ENCODE measurements at places on chromosomes 6 and 20.

DNA sequence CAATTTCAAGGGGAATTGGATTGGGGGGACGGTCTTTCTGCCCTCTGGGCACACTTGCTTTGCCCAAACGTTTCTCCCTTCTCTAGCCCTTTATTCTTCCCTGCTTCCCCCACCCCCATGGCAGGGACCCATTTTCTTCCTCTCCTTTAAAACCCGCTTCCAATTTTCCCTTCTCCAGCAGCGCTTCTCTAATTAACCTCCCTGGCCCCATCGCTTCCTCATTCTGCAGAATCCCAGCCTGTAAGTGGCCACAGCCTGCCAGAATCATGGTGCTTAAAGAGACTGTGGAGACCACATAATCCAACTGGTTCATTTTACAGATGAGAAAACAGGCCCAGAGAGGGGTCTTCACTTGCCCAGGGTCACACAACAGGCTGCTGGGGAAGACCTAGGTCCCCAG is 61.4 kb downstream of the CPNE5 start:
- no peak for DNase-seq

DNA sequence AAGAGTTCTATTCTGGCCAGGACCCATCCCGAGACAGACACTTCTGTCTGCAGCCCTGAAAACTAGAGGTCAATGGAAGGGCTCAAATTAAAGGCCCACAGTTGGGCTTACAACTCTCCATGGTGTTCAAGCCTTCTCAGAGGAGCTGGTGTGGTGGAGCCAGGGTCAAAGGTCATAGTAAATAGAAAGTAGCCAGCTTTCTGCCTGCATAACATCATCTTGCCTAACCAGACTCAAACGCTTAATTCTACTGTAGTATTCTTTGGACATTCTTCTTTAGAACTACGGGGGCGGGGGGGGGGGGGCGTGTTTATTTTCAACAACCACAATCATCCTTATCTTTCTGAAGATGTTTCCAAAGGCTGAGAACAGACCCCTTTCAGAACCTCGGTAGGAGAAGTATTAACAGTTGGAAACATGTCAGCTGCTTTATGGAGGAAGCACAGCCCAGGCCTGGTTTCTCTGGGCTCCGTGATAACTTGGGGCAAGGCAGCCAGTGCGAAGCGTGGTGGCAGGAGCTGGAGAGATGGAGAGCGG is 1.5 kb upstream of the RREB1 start:
- peak; percentile 17 for DNase-seq

DNA sequence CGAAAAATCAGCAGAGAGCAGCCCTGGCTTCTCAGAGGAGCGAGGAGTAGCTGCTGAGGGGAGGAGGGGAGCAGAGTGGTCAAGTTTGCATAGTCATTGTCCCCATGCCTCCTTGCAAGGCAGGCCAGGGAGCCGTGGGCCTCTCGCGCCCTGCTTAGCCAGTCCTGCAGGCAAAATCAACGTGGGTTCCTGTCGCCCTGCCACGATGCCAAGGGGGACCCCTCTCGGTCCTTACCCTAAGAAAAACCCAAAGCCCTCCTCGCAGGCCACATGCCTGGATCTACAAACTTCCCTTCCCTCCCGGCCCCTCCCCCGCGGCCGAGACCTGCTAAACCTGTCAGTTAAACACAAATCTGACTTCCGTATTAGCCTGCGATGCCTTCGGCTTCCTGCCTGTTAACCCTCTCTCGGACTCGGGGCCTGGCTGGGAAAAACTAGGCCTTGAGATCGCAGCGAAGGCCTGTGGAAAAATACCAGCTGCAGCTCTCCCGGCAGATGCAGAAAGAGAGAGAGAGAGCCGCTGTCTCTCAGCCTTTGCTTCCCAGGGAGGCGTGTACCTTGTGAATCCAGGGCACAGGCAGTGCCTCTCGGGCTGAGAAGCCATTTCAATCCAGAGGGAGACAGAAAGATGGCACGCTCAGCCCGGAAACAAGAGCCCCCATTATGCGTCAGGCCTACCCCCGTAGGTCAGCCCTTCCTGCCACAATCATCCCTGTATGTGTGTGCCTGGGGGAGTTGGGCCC is 968 bp upstream of the ZMYND8 start:
- DNase-seq = peak; percentile 63

DNA sequence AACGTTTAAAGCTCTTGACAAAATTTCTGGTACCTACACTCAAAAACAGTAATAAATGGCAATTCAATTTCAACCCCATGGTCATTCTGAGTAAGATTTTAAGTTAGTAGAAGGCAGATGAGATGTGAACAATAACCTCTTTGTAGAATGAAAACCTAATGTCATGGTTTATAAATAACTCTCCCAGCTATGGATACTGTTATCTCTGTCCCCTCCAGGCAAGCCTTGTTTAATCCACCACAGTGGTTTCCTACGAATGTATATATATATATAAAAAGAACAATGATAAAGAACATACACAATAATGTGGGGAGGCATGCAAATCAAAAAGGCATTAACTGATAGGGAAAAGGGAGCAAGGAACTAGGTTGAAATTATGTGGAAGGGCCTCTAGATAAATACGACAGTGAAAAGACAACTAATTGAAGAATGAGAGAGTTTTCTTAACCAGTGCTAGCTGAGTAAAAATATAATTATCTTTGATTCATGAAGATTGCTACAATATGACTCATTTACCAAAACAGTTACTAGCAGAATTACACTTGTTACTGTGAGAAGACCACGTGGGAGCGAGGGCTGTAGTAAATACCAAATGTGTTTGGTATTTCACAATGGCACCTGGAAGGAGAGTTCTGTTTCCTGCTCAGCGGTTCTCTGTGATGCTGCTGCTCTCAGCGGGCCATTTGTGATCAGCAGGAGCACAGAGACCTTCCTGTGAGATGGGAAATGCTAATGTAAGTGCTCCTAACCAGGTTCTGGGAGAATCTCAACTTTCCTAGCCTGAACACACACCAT is 173.7 kb downstream of the MBOAT1 start:
- DNase-seq = no peak

DNA sequence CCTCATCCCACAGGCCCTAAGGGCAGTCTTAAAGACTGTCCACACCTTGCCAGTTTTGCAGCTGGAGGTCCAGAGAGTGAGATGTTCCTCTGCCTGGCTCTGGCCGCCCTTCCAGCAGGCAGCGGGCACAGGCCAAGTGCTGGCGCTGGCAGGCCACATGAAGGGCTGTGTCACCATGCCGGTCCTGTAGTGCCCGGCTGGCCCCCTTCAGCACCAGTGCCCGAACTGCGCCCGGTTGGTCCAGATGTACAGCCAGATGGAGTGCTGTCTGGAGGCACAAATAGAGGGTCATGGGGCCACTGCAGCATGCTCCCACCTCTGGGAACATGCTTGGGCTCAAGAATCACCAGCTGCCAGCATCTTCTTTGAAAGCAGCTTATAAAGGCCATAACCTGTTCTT is 3.8 kb downstream of the NFKBIE start:
- DNase-seq = no peak

DNA sequence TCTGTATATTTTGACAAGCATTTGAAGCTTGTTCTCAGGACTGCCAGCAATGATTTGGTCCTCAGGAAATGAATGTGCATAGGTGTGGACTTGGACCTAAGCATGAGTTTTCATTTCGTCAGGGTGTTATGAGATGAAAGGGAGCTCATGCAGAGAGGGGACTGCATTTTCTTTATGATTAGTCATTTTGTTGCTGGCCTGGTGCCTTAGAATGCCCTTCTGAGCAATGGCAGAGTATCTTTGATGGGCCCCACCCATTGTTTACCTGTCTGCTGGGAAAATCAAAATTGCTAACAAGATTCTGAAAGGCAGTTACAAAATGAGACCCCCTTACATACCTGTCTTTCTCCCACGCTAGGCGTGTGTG is 51.5 kb upstream of the MTHFD1L start:
- no peak for DNase-seq

GRCh38 chr6:6696867-6697531 is 108.5 kb downstream of the LY86 start:
- peak; percentile 24 for DNase-seq
